ENCODE measurements at places on chromosomes 7 and 10. TPM values are rescaled to one million over a fixed set of nuclear protein-coding genes. Genes with fewer than 3 reads are reported as not detected.

The DNAJC12 gene
- 19.0 TPM for total RNA-seq

The NPFFR1 gene
- not detected for total RNA-seq

The SORBS1 gene
- 156 TPM for total RNA-seq

The ATP6V0A4 gene
- total RNA-seq, result not detected

The ZNF117 gene
- total RNA-seq, result 49.1 TPM

The CALML3 gene
- total RNA-seq, result 13.5 TPM

The PDE6C gene
- not detected for total RNA-seq

The RADIL gene
- total RNA-seq, result 5.9 TPM

The ADAM22 gene
- total RNA-seq, result 3.4 TPM

The SPACDR gene
- not detected for total RNA-seq

The CYP2C9 gene
- total RNA-seq, result not detected

The HOXA10 gene
- total RNA-seq, result 2.3 TPM

GRCh38 chr7:82722946-82723345 is 279.4 kb upstream of the CACNA2D1 start:
- no peak overlapping the region for H3K27ac ChIP-seq
- no peaks in the 10 kb centered on the region for H3K4me1 ChIP-seq
- H3K36me3 ChIP-seq, result no peaks in the 10 kb centered on the region
- H3K27me3 ChIP-seq, result no peaks in the 10 kb centered on the region
- H3K4me3 ChIP-seq, result no peak overlapping the region

GRCh38 chr10:78552261-78552811 is 516.4 kb upstream of the ZMIZ1 start:
- H3K4me1 ChIP-seq, result no peaks in the 10 kb centered on the region
- H3K36me3 ChIP-seq, result no peaks in the 10 kb centered on the region
- DNase-seq, result peak; percentile 47
- H3K4me3 ChIP-seq, result no peak overlapping the region
- no peak overlapping the region for H3K27ac ChIP-seq

DNA sequence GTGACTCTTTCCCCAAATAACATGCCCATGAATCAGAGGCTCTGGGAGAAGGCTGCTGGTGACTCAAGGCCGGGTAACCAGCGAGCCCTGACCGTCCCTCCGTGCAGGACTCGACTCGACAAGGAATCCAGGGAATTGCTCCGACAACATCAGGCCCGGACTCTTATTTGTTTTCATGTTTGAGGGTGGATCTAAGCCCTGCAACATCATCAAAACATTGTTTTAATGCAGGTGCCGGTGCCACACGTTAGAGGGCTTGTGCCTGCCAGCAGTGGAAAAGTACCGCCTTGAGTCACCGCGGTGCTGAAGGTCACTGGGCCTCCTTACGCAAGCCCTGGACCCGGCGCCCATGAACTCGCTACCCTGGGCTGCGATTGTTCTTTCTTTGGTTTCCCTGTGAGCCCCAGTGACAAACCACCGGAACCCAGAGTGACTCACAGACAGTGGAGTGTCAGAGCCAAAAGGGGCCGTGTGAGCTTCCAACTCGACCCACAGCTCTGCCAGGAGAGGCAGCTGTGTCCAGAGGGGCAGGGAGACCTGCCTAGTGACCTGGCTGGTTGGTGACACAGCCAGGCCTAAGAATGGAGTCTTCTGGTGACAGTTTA is 139.4 kb upstream of the SHH start:
- H3K36me3 ChIP-seq, result no peaks in the 10 kb centered on the region
- H3K27ac ChIP-seq, result peak overlapping the region; percentile 78
- H3K4me1 ChIP-seq, result no peaks in the 10 kb centered on the region
- no peak overlapping the region for H3K4me3 ChIP-seq
- DNase-seq, result peak; percentile 77

- DNase-seq, result no peak
- peaks cover 5% of the 10 kb centered on the region for H3K4me1 ChIP-seq
- no peaks in the 10 kb centered on the region for H3K27me3 ChIP-seq
Measured at GRCh38 chr7:42928754-42929153, 3.2 kb downstream of the PSMA2 start.

DNA sequence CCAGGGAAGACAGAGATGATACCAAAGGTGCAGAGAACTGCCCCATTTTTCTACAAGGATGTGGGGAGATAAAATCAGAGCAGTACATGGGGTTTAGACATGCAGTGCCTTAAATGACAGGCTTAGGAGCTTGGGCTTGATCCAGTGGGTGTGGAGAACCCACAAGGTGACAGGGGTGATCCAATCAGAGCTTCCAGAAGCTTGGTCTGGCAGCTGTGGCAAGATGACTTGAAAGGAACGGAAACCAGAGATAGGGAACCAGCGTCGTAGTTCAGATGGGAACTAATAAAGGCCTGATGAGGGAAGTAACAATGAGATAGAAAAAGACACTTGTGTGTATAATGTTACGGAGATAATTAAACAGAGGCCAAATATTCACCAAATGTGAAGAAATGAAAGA is 80.7 kb downstream of the SLC37A3 start:
- no peak overlapping the region for H3K27ac ChIP-seq
- no peaks in the 10 kb centered on the region for H3K36me3 ChIP-seq
- no peaks in the 10 kb centered on the region for H3K27me3 ChIP-seq
- H3K4me3 ChIP-seq, result no peak overlapping the region
- peaks cover 5% of the 10 kb centered on the region for H3K4me1 ChIP-seq

DNA sequence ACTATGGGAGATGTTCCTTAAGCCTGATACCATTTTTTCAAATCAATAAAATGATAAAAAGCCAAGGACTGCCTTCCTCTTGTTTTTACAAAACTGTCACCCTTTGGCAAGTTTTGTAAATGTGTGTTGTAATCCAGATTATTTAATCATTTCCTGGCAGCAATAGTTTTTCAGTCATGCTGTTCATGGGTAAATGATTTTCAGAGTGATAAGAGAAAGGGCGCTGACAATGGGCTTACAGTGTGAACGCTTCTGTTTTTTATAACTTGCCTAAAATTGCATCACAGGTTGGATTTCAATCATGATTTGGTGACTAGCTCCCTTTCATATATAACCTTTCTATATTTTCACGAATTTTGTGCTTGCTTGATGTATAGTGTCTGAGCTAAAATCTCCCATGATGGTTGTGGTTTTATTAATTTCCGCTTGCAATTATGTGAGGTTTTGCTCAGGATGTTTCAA is 19.0 kb upstream of the DMBT1 start:
- DNase-seq, result no peak
- H3K36me3 ChIP-seq, result no peaks in the 10 kb centered on the region
- no peak overlapping the region for H3K4me3 ChIP-seq
- peak overlapping the region; percentile 48 for H3K27ac ChIP-seq
- no peaks in the 10 kb centered on the region for H3K27me3 ChIP-seq

GRCh38 chr7:149422914-149423301 is 38.0 kb downstream of the ZNF777 start:
- H3K4me1 ChIP-seq, result no peaks in the 10 kb centered on the region
- no peaks in the 10 kb centered on the region for H3K27me3 ChIP-seq
- no peaks in the 10 kb centered on the region for H3K36me3 ChIP-seq
- H3K27ac ChIP-seq, result peak overlapping the region; percentile 7
- H3K4me3 ChIP-seq, result peak overlapping the region; percentile 74

GRCh38 chr10:12644380-12645144 is 295.2 kb downstream of the CAMK1D start:
- no peaks in the 10 kb centered on the region for H3K4me1 ChIP-seq
- H3K27ac ChIP-seq, result no peak overlapping the region
- no peaks in the 10 kb centered on the region for H3K27me3 ChIP-seq
- no peaks in the 10 kb centered on the region for H3K36me3 ChIP-seq

- peak overlapping the region; percentile 88 for H3K27ac ChIP-seq
- H3K27me3 ChIP-seq, result no peaks in the 10 kb centered on the region
- H3K4me1 ChIP-seq, result peaks cover 4% of the 10 kb centered on the region
- no peak overlapping the region for H3K4me3 ChIP-seq
- DNase-seq, result no peak
Measured at GRCh38 chr10:113056030-113056429, 106.0 kb downstream of the TCF7L2 start.

- no peaks in the 10 kb centered on the region for H3K36me3 ChIP-seq
- H3K4me3 ChIP-seq, result no peak overlapping the region
Measured at GRCh38 chr7:47337531-47337930, 244.4 kb downstream of the TNS3 start.

GRCh38 chr7:39310699-39311098 is 255.5 kb upstream of the YAE1 start:
- H3K4me3 ChIP-seq, result no peak overlapping the region
- no peaks in the 10 kb centered on the region for H3K36me3 ChIP-seq
- H3K27me3 ChIP-seq, result no peaks in the 10 kb centered on the region
- no peak for DNase-seq
- no peaks in the 10 kb centered on the region for H3K4me1 ChIP-seq

DNA sequence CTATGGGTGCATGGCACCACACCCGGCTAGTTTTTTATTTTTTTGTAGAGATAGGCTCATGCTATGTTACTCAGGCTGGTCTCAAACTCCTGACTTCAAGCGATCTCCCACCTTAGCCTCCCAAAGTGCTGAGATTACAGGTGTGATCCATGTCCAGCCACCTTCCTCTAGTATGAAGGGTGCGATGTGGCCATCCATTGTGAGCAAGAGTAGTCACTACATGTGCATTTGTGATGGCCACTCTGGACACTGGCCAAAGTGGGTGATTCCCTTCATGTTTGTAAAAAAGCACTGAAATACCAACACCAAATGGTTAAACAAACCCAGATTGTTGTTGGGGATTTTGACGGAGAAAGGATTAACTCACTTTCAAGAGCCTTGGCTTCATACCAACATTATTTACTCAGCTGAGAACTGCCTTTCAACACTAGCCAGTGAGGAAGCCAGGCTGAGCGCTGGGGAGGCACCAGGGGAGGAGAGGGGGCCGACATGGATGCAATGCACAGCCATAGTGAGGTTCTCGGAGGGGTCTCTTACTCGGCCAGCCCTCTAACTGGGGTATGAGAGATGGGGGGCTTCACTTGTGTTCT is 198.1 kb upstream of the LYZL2 start:
- no peak for DNase-seq
- no peak overlapping the region for H3K27ac ChIP-seq
- peaks cover 7% of the 10 kb centered on the region for H3K27me3 ChIP-seq
- H3K36me3 ChIP-seq, result no peaks in the 10 kb centered on the region
- H3K4me3 ChIP-seq, result no peak overlapping the region
- H3K4me1 ChIP-seq, result no peaks in the 10 kb centered on the region

- H3K4me3 ChIP-seq, result no peak overlapping the region
- H3K4me1 ChIP-seq, result no peaks in the 10 kb centered on the region
Measured at GRCh38 chr7:130452951-130453350, 12.1 kb upstream of the CEP41 start.

DNA sequence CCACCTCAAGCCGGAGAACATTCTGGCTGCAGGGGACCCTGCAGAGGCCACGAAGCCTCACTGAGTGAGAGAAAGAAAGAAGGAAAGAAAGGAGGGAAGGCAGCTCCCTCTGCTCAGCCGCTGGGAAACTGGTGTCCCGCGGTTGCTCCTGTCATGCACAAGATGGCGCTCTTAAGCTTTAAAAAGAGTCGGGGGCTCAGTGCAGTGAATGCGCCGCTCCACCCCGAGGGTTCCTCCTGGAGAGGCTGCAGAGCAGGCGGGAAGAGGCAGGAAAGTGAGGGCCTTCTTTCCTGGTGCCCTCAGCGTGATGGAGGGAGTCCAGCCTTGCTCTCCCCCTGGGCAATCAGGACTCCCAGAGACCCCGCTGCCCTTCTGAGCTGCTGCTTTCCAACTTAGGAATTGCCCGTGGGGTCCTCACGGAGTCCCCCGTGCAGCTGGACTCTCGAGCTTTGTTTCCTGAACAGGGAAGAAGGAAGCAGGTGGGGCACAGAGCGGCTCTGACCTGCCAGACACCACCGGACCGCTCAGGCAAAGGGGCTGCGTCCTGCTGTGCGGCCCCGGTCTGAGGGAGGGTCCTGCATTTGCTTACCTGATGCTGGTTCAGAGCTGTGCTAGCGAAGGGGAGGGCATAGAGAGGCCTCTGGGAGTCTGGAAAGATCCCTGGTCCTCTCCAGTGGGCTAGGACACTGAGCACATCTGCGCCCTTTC is 141.9 kb upstream of the MKI67 start:
- H3K27me3 ChIP-seq, result peaks cover 57% of the 10 kb centered on the region
- no peak overlapping the region for H3K27ac ChIP-seq
- H3K4me1 ChIP-seq, result no peaks in the 10 kb centered on the region
- no peak for DNase-seq
- no peaks in the 10 kb centered on the region for H3K36me3 ChIP-seq

GRCh38 chr7:74464931-74465886 is 11.5 kb downstream of the GTF2IRD1 start:
- H3K27me3 ChIP-seq, result no peaks in the 10 kb centered on the region
- H3K4me3 ChIP-seq, result no peak overlapping the region

DNA sequence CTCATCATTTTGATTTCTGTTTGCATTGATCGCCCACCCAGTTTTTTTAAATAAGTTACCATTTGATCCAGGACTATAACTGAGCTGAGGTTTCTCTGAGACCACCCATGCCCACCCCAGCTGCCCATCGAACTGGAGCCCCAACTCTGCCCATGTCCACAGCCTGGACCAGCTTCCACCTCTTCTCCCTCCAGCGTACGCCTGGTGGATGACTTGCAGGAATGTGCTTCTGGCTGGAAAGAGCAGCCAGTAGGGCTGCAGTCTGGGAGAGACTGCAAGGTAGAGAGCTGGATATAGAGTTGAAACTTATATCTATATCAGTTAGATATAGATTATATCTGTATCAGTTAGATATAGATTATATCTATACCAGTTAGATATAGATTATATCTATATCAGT is 25.8 kb upstream of the LRRC18 start:
- H3K4me3 ChIP-seq, result no peak overlapping the region
- no peaks in the 10 kb centered on the region for H3K27me3 ChIP-seq
- no peak for DNase-seq
- H3K36me3 ChIP-seq, result no peaks in the 10 kb centered on the region
- no peaks in the 10 kb centered on the region for H3K4me1 ChIP-seq

DNA sequence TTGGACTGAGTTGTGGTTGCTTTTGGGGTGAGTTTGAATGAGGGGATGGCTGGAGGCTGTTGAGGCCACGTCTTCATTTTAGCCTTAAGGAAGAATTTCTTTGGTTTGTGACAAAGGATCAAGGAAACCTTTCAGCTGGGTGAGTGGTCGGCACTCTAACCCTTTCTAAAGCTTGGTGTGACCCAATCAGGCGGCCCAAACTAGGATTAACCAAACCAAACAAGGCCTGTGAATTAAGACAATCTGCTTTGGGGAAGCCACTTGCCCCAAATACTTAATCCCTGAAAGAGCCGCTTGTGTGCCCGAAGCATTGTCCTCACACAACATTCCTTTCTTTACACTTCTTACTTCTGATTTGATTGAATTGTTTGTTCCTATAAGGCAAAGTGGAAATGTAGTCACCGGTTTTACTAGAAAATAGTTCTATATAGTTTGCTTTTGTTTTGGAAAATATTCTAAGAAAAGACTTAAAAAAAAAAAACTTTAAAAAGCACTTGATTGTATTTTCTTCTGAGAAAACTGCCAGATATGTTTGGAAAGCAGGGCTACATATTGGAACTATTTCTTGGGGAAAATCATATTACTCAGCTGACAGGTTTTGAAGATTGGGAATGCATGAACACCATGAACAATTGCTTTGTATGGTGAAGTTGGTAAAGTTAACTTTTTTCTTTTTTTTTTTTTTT is 272.4 kb upstream of the BMPER start:
- H3K27me3 ChIP-seq, result no peaks in the 10 kb centered on the region
- no peaks in the 10 kb centered on the region for H3K36me3 ChIP-seq
- H3K27ac ChIP-seq, result no peak overlapping the region
- no peak for DNase-seq
- no peaks in the 10 kb centered on the region for H3K4me1 ChIP-seq

All from breast epithelium (tissue), 4 donors.